ENCODE measurements at places on chromosomes 12 and 14.

DNA sequence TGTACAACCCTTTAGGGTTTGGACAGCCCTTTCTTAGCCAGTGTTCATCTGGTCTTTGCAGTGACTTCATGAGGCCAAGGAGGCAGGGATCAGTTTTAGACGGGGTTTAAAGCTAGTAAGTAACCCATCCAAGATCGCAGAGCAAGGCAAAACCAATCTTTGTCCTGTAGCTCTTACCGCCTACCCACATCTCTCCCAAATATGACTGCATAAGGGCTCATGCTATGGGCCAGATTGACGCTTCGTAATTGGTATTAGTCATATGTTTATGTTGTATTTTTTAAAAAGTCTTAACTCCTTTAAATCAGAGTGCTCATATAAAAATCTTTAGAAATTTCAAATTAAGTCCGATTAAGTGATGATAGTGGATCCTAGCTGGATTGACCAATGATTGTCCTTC, 3.7 kb upstream of the CLMN start:
- DNase-seq: no peak

- DNase-seq: no peak
Measured at GRCh38 chr14:93909429-93910128, 17.6 kb upstream of the FAM181A start.

DNA sequence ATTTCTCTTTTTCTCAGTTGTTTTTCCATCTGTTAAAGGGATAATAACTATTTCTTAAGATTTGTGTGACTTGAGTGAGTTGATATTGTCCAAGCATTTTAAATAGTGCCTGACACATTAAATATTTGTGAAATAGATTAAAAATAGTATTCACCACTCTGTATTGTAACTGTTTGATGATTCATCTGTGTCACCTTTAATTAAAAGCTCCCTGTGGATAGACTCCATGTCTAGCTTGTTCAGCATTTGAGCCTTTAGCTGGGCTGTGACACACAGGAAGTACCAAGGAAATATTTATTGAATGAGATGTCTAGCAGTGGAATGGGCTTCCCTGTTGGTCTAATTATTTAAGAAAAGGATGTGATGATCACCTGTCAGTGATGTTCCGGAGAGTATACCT, 1.8 kb upstream of the GLIPR1L2 start:
- DNase-seq: no peak

GRCh38 chr14:95699412-95699811, 13.2 kb downstream of the TCL1B start:
- no peak for DNase-seq

DNA sequence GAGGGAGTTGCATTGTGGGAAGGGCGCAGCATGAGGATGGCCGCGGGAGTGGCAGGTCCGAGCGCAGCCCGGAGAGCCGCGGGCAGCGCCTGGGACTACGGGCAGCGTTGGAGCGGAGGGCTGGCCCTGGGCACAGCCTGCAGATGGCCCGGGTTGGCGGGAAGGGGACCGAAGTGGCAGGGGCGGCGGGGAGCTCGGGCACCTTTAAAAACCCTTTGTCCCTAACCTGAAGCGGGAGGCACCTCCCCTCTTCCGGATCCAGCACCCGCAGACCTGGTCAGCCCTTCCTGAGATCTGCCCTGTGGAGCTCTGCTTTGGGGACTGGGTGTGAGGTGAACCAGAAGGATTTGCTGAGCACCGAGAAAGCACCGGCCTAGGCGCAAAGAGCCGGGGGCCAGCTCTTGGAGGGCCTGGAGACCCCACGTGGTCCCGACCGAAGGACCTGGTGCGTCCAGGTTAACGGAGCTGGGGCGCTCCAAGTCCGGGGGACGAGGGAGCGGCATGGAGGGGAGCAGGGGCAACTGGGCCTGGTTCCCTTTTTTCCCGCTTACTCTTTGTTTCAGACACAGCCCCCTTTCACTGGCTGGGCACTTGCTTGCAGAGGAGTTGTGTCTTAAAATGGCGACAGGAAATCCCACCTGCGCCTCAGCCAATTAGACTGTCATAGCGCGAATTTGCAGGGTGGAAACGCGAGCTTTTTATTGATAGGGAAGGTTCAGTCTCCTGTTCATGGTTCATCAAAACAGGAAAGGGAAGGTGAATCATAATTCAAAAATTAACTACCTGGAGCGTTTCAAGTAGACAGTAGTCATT, 792 bp upstream of the SLC38A1 start:
- DNase-seq: peak; percentile 51

- DNase-seq: no peak
Measured at GRCh38 chr12:109510196-109510595, 32.8 kb downstream of the UBE3B start.

DNA sequence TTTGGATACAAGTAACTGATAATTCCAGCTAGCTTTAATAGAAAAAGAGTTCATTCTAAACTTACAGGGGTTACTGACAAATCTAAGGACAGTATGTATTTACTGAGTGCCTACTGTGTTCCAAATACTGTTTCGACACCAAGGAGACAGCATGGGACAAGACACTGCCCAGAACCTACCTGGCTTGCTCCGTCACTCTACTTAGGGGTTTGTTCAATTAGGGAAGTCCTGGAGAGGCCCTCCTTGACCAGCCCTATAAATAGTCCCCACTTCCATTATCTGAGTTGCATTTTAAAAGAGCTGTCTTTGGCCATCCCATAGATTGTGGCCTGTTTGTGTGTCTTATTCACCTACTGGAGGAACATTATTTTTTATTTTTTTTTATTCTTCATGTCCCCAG, 129.5 kb upstream of the ATF1 start:
- DNase-seq: no peak

GRCh38 chr12:96054244-96054610, 18.8 kb upstream of the LTA4H start:
- DNase-seq: no peak

DNA sequence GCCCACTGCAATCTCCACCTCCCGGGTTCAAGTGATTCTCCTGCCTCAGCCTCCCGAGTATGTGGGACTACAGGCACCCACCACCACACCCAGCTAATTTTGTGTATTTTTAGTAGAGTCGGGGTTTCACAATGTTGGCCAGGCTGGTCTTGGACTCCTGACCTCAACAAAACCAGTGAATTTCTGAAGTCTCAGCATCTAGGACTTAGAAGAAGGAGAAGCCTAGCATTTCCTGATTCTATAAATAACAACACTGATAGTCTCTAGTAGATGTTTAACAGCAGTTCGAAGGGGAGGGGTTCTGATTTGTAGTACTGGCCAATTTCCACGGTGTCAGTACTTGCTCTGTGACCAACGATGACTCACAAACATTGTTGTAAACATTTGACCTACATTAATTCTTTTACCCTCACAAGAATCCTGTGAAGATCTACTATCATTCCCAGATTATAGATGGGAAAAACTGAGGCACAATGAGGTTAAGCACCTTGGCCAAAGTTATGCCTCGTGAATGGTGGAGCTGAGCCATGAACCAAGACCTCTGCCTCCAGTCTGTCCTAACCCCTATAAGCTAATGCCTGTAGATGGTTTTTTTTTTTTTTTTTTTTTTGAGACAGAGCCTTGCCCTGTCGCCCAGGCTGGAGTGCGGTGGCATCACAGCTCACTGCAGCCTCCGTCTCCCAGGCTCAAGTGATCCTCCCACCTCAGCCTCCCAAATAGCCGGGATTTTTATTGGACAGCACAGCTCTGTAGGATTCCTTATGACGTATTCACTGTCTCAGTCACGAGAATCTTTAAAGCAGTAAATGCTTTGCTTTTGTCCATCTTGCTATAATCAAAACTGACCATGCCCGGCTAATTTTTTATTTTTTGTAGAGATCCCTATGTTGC, 5.2 kb downstream of the P2RX4 start:
- no peak for DNase-seq

DNA sequence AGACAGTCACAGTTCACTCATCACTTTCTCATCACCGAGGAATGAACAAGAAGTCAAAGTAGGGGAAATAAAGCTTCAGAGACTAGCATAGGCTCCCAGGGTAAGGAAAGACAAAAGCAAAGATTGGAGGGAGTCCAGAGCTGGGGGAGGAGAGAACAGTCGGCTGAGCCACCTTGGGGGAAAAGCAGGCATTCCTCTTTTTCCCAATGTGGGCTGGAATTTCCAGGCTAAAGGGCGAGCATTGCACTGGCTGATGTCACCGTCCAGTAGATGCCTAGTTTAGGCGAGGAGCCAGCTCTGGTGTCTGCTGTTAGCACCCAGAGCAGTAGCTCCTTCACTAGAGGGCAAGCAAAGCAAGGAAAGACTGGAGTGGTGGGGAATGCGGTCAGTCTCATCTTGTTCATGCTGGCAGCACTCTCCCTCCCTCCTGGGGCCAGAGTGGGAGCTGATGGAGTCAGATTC, 8.5 kb upstream of the KRT75 start:
- no peak for DNase-seq

- no peak for DNase-seq
Measured at GRCh38 chr12:66117242-66117641, 13.3 kb downstream of the LLPH start.

DNA sequence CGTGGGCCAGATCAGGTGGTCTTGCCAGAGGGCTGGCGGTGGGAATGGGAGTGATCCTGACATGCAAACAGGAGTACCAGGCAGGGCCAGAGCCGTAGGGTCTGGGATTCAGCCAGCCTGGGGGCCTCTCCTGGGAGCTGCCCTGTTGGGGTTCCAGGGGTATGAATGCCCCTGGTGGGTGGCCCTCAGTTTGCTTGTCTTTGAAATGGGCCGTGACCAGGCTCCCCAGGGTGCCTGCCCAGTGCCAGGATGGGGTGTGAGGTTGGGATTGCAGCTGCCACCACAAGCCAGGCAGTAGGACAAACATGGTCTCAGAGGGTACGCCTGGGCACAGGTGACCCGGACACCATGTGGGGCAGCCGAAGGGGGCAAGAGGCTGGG, 168.8 kb downstream of the KIF26A start:
- no peak for DNase-seq

- no peak for DNase-seq
Measured at GRCh38 chr12:30996255-30996654, 69.7 kb downstream of the TSPAN11 start.

DNA sequence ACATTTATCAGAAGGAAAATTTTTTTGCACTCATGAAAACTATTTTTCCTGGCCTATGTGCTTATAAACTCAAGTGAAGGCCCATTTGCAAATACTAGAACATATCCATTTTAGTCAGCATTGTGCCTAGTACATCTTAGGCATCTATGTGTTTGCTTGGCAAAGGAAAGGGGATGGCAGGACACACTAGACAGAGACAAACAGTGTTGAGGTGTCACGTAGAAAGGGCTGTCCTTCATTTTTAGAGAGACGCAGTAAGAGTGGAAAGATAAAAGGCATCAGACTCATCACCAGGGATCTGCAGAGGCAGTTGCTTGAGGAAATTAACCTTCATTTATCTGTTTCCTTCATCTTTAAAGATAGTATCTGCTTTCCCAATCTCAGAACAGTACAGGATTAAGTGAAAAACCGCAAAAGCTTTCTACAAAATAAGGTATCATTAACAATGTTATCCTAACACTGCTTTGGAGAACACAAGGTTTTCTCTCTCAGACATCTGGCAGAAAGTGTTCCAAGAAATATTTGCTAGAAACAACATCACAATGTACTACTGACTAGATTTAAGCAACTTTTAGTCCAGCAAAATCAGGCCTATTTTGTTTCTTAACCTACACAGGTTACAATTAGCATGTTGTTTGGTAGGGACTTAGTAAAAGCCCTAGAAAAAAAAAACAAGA, 2.0 kb downstream of the YBX3 start:
- no peak for DNase-seq

DNA sequence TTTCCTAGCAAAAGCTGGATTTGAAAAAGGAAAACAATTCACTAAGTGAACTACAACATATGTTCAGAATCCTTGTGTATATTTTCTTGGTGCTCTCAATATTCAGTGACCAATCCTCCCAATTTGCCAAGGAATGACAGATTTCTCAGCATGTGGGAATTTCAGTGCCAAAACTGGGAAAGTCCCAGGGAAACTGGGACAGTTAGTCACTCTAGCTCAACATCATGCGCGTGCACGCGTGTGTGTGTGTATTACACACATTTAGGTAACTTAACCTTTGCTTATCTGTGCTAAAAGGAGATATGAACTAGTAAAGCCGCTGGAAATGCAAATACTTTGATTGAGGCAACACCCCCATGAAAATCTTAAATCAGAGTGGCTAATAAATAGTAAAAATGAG, 26.1 kb upstream of the SLC6A13 start:
- DNase-seq: no peak

GRCh38 chr14:68777644-68778043, 15.2 kb downstream of the ZFP36L1 start:
- DNase-seq: no peak

- no peak for DNase-seq
Measured at GRCh38 chr14:29078810-29079522, 312.4 kb downstream of the FOXG1 start.

DNA sequence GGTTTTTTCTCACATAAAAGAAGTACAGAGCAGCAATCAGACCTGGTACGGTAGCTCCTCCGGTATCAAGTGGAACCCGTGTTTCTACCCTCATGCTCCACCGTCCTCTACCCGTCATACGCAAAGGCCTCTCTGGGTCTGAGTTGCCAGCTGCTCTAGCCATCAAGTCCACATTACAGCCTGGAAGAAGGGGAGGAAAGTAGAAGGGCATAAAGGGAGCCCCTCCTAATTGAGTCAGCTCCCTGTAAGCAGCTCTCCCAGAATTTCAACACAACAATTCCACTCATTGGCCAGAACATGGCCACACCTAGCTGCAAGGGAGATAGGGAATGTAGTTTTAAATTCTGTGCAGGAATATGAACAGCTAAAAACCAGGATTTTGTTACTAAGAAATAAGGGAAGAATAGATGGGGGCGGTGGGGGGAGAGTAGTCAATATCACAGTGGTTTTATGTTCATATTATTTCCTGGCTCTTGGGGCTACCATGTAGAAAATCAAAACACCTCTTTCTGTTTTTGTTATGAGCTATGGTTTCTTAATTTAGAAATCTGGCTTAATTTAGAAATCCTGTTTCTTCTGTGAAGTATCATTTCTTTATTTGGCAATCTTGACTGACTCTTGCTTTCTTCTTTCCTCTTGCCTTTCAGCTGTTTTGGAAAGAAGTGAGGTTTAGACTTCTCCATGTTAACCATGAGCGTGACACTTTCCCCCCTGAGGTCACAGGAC, 103.9 kb downstream of the AKAP6 start:
- no peak for DNase-seq

DNA sequence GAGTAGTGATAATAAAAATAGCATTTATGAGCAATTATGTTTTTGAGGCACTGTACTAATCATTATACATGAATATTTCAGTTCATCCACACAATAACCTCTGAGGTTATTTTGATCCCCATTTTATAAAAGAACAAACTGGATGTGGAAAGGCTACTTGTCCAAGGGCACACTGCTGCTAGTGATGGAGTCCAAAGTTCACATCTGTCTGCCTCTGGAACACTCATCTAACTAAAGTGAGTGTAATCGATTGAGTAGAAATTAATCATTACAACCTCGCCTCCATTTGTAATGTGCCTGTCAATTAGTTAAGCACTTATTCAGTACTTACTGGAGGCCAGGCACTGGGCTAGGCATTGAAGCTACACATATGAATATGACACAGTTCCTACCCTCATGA, 55.4 kb downstream of the TMEM260 start:
- no peak for DNase-seq

GRCh38 chr14:24595073-24595808, 14.2 kb downstream of the GZMH start:
- DNase-seq: no peak

- DNase-seq: no peak
Measured at GRCh38 chr14:35140718-35141581, 18.6 kb downstream of the PRORP start.

- DNase-seq: no peak
Measured at GRCh38 chr14:84080944-84081343, 1449.0 kb upstream of the FLRT2 start.

- DNase-seq: no peak
Measured at GRCh38 chr14:75769047-75769685, 108.1 kb downstream of the TTLL5 start.

Measured in stimulated activated CD8-positive, alpha-beta memory T cell treated with anti-CD3 and anti-CD28 coated beads, Interleukin-12 subunit alpha, Interleukin-12 subunit beta, amount 100 ng/mL, for 1 hour (primary cell).